Esophagus (tissue), 2 donors: ENCODE measurements at places on chromosomes 7 and 10. TPM values are rescaled to one million over a fixed set of nuclear protein-coding genes. Genes with fewer than 3 reads are reported as not detected.

The TMEM236 gene
- 0.08 TPM for polyA plus RNA-seq

The INHBA gene
- 0.61 TPM for polyA plus RNA-seq

The C10orf95 gene
- polyA plus RNA-seq: 0.37 TPM

The MRC1 gene
- 0.90 TPM for polyA plus RNA-seq

The SUGCT gene
- polyA plus RNA-seq: 1.7 TPM

The TMEM225B gene
- polyA plus RNA-seq: 0.96 TPM

The ADGRA1 gene
- 0.01 TPM for polyA plus RNA-seq
